ENCODE measurements at places on chromosomes 6 and 20.
A peak's percentile ranks its signal among the peaks of the same experiment; 100 is the strongest.

- DNase-seq: no peak
Measured at GRCh38 chr20:50484271-50484976, 25.8 kb upstream of the PTPN1 start.

DNA sequence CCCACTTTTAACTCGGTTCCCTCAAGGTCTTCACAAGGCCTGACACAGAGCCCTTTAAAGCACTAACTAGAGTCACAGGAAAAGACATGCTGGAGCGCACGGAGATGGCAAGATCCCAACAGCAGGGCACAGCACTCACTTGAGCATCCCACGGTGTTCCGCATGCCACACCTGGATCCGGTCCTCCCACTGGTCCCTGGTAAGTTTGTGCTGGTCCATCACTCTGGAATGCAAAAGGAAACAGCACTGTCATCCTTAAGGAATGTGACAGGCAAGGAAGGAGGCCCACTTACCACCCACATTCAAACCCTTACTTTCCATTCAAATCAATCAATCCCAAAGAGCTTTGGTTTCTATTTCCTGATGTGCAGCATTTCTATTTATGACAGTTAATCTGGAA is 34.7 kb downstream of the EZR start:
- no peak for DNase-seq

GRCh38 chr6:25016014-25016720 is 80.4 kb upstream of the RIPOR2 start:
- no peak for DNase-seq

DNA sequence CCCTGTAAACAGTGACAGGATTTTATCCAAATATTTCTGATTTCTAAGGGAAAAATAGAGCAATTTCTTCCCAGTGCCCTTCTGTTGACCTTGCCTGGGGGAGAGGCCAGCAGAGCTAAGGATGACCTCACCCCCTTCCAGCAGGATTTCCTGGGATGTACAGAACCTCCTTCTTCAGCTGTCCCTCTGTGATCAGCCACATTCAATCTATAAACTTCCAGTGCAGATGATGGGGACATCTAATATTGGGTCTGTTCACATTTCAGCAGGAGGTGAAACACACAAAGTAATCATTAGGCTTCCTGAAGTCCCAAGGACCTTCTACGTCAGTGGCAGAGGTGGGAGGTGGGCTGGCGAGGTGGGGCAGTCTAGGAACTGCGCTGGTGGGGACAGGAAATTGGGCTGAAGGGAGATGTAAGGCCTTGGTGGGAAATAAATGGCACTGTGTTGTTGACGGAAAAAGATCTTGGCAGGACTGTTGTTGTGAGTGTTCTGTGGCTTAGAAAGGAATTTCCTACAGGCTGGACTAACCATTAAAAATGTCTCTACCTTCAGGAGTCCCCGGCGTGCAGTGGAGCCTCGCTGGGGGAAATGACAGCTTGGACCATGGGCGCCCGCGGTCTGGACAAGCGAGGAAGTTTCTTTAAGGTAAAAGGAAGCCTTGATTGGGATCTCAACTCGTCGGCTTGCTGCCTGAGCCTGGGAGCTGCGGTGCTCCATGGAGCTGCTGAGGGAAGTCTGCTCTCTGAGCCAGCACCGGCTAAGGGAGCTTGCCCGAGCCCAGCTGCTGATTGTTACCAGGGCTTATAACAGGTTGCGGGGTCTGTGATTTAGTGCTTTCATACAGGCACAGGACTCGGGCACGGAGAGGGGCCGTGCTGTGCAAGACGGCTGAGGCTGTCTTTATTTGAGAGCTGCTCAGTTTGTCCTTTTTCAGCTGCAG is 127.9 kb upstream of the NAA20 start:
- DNase-seq: peak; percentile 80

DNA sequence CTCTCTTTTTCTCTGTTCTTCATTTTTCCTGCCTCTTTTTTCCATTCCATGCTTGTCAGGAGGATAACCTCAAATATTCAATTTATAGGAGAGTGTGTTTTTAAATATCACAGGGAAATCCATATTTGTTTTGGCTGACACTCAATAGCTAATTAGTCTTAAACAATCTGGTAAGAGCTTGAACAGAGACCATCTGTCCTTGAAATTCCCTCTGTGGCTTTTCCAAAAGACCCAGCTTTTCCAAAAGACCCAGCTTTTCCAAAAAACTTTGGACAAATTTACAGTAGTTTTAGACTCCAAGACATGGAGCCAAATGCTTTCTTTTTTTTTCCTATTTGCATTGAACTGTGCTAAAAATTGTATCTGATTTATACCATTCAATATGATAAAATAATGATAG is 127.4 kb upstream of the FAM83B start:
- no peak for DNase-seq

- DNase-seq: no peak
Measured at GRCh38 chr6:27016689-27017088, 230.8 kb upstream of the PRSS16 start.

DNA sequence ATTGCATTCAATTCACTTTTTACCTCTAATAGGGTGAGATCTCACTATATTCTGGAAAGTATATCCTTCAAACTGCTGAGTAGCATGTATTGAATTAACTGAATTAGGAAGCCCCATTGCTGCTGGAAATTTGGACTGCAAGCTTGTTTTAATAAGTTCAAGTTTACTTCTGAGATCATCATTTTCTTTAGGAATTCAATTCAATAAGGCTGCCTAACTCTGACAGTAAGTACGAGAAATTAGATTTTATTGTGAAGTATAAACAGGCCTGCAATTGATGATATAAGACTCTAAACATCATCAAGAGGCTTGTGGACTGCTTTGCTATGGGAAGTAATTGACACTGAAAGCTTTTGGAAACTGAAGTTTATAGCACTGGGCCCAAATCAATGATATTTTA is 44.4 kb downstream of the OGFRL1 start:
- no peak for DNase-seq

DNA sequence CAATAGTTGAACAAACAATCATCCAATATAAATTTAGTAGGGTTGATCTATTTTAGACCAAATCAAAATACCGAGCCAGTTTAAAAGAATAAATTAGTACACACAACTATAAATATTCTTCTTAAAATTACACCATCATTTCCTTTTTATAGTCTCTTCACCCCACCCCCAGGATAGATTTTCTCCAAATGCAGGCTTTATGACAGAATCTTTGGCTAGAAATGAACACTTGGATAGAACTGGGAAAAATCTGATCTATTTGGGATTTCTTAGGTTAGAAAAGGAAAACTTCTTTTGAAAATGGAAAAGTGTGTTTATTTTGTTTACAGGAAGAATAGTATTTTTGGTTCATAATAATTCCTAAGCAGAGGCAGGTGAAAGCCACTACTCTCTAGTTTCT is 74.6 kb downstream of the HMGN3 start:
- no peak for DNase-seq

GRCh38 chr6:166087246-166087645 is 80.4 kb downstream of the TBXT start:
- no peak for DNase-seq

GRCh38 chr6:82525775-82526495 is 162.3 kb downstream of the TPBG start:
- no peak for DNase-seq

DNA sequence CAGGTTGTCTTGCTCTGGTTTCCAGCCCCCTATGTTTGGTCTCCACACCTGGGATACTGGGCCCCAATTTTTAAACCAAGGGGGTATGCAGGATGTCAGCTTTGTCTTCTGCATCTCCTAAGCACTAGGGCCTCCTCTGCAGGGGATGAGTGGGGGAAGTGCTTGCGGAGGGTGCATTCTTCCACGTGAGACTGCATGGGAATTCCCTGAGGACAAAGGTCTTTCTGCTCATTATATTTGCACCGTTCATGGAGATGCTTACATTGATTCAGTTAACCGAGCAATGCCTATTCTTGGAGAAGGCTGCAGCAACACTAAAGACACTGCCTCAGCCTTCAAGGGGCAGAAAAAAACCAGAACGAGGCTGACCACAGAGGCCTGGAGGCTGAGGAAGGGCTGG is 45.4 kb downstream of the RAB44 start:
- DNase-seq: no peak

DNA sequence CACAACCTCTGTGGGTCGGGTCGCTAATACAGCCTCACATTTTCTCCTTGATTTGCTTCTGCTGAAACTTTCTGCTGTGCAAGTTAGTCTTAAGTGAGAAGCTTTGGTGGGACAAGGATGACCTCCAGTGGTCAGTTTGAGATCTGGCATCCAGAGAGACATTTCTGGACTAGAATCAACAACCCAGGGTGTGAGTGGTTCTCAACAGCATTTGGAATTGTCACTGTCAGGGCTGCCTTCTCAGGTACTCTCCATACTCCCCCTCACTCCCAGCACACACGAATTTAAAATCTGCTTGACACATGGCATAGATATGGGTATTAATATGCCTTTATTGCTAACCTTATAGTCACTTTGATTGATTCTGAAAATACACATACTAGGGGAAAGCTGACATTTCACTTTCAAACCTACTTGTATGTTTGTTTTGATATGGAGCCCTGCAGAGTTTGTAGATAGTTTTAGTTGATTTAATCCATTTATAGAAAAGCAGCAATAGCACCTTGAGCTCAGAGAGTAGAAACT is 13.2 kb downstream of the OTOR start:
- DNase-seq: no peak

DNA sequence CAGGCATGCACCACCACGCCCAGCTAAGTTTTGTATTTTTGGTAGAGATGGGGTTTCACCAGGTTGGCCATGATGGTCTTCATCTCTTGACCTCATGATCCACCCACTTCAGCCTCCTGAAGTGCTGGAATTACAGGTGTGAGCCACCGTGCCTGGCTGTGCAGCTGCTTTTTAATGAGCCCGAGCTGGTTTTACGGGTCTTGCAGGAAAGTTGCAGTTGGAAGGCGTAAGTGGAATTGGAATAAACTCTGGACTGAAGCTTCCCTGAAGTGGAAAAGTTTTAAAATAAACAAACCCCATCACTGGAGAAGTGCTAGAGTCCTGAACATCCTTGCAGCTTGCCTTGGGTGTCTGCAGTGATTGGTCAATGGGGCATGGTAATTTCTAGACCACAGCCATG is 40.4 kb downstream of the KIF25 start:
- no peak for DNase-seq

Measured in spleen (tissue), 13 donors.